ENCODE measurements at places on chromosomes 6 and 20.

GRCh38 chr6:48087448-48087847 is 23.5 kb downstream of the PTCHD4 start:
- DNase-seq = peak; percentile 18

GRCh38 chr6:140134224-140134623 is 759.8 kb upstream of the CITED2 start:
- no peak for DNase-seq

DNA sequence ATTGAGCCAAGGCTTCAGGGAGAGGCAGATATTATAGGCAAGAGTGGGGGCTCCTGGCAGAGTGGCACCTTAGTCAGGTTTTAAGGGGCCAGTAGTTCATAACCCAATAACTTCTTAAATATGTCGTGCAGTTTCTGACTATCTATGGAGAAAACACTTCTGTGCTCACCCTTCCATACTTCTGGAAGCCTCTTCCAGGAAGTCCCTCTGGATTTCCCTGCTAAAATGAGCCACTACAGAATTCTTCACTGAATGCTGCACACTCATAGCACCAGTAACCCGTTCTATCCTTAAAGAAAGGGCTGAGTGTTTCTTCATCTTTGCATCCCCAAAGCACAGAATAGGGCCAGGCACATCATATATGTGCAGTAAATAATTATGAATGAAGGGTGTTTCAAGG is 198.5 kb upstream of the SLC24A3 start:
- no peak for DNase-seq

DNA sequence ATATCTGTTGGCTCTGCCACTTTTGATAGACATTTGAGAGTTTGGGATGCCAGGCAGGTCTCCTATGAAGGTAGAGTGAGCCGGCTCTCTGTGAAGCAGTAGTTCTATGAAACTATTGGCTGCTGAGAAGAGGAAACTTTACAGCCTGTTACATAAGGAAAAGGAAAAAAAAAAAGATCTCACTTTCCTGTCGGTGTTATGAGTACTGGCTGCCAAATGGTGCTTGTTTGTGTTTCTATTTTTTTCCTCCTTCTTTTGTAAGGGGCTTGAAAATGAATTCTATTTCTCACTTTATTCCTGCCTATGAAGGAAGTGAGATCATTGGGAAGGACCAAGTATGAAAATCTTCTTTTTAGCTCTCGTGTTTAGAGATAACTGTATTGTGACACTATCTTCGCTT is 73.1 kb upstream of the CLDN20 start:
- no peak for DNase-seq

DNA sequence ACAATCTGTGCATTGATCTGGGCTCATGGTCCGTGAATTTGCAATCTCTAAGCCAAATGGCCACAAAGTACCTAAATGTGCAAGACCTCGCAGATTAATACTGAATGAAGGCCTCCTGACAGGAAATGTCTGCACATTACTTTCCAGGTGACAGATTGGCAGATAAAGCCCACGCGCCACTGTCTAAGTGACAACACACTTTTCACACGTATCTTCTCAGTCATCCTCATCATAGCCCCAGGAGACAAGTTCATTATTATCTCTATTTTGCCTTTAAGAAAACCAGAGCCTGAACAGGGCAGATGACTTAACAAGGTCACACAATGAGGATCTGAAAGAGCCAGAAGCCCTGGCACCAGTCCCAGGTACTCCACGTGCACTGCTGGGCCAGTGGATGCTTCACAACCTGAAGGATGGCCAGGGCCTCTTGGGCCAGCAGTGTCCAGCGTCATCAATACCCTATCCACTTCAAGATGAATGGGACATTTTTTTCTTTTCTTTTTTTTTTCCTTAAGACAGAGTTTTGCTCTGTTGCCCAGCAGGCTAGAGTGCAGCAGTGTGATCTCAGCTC is 266.3 kb downstream of the PTPRT start:
- DNase-seq = no peak

DNA sequence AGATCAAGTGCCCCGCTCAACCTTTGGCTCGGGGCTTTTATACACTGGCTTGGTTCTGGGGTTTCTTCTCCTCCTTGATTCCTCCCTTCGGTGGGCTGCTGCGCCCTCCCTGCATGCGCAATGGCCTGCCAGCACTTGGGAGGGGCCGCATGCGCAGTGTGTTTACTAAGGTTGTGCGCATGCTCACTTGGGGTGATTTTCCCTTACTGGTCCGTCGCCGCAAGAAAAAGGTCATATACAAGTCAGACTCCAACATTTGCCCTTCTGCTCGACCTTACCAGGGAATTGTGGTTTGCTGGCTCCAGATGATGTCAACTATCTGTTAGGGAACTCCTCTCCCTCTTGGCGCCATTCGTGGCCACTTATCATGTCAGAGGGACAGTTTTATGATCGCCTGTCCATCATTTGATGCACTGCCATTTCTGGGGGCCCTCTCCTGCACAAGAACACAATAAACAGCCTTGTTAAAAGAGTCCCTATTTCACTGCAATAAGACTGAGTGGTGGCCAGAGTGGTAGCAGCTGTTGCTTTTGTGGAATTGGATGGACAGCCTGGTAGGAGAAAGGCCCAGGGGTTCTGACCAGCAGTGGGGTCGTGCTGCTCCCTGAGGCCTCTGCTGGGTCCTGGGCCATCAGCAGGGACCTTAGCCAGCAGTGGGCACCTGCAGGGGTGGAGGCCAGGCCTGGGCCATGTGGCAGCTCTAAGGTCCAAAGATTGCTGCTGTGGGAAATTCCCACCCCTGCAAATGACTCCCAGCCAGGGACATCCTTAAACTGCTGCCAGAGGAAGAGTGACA is 2.8 kb upstream of the LBP start:
- DNase-seq = peak; percentile 69

- no peak for DNase-seq
Measured at GRCh38 chr6:166253778-166254204, 54.4 kb downstream of the PRR18 start.

DNA sequence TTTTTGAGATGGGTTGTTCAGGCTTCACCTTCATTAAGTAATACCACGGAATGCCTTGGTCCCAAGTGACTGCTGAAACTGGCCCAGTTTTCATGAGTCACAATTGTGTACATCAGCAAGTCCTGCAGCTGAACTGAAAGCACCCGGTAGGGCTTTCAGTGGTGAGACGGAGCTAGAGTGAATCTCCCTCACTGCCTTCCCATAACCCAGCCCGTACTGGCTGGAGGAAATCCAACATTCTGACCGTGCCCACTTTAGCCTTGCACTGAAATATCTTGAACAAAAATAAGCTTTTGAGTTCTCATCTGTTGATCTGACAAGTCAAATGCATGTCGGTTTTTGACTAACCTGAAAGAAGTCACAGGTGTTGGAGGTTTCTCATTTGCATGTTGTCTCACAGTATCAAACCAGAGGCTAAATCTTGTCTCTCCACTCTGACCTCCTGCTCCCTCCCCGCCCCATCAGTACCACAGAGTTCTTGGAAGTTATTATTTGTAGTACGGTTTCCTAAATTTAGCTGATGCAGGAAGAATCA is 35.9 kb downstream of the DUSP22 start:
- DNase-seq = peak; percentile 78

GRCh38 chr6:35090734-35091133 is 50.4 kb downstream of the TCP11 start:
- no peak for DNase-seq

DNA sequence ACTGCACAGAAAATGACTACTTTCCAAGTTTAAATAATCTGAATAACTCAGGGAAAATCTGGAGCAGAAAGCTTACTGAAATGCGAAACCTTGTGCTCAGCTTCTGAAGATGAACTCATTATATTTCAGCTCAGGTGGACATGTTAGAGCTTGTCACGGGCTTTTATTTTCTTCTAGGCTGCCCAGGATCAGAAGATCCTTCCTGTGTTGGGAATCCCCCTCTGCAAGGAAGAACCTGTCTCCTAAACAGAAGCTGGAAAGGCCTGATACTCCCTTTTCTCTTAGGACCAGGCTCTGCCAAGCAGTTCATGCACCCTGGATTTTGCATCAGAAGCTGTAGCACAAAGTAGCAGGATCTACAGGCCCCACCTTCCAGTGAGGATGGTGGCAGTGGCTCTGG is 5.1 kb upstream of the SLC2A12 start:
- DNase-seq = no peak

DNA sequence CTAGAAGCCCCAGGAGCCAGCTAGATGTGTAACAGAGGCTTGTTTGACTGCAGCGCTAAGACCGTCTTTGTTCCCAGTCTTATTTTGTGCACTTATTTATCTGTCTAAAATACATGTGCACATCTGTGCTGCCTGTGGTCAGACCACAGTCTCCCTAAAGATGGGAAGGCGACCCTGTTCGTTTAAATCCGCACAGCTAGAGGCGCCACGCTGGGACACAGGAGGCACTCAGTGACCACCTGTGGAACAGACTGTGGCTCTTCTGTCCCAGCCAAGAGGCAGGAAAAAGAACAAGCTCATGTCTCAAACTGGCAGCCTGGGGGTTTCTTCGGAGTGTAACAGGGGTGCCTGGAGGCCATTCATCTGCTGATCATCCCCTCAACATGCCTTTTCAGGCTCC is 66.8 kb downstream of the CPNE5 start:
- no peak for DNase-seq

- DNase-seq = no peak
Measured at GRCh38 chr6:133208183-133208755, 32.9 kb upstream of the EYA4 start.

- no peak for DNase-seq
Measured at GRCh38 chr20:54726687-54727300, 251.4 kb downstream of the DOK5 start.

DNA sequence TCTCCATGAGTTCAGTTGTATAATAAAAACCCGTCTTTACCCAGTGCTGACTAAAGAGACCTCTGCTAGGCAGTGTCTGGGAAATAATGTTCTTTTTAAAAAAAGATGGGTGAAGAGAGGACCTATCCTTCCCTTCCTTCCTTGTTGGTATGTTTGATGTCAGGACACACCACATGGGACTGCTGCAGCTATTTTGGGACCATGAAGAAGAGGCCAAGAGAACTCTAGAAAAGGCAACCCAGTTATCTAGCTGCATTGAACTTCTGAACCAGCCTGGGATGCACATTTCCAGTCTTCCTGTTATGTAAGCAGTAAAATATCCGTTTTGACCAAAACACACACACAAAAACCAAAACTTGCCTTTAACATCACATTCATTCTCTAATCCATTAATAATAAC is 77.3 kb downstream of the RFX6 start:
- DNase-seq = no peak

Data from EL (cell line).